ENCODE measurements at places on chromosomes 11 and 22.

GRCh38 chr11:21278840-21279239, 609.5 kb downstream of the NELL1 start:
- DNase-seq = no peak

GRCh38 chr11:77783025-77783424, 37.5 kb downstream of the RSF1 start:
- DNase-seq = no peak

DNA sequence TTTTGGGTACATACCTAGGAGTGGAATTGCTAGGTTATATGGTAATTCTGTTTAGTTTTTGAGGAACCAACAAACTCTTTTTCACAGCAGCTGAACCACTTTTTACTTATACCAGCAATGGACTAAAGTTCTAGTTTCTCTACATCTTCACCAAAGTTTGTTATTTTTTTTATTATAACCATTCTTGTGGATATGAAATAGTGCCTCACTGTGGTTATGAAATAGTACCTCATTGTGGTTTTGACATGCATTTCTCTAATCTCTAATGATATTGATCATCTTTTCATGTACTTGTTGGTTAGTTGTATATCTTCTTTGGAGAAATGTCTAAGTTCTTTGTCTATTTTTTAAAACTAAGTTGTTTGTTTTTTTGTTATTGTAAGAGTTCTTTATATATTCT, 27.2 kb downstream of the STIM1 start:
- DNase-seq = no peak

GRCh38 chr22:19569976-19570375, 45.8 kb upstream of the CLDN5 start:
- DNase-seq = no peak

DNA sequence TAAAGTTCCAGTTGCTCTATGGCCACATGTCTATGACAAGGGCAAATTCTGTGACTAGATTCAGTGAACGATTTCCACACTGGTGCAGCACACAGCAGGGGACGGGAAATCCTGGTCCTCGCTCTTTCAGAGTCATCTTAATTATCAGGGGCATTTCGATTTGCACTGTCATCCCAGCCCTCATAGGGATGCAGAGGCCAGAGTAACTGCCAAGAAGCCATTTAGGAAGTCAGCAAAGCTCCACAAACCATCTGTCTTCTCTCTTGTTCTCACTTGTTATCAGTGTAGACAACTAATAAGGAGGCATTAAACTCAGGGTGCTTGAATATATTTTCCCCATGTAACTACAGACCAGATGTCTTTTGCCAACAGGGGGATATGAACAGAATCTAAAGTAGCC, 151.7 kb downstream of the STK33 start:
- no peak for DNase-seq

DNA sequence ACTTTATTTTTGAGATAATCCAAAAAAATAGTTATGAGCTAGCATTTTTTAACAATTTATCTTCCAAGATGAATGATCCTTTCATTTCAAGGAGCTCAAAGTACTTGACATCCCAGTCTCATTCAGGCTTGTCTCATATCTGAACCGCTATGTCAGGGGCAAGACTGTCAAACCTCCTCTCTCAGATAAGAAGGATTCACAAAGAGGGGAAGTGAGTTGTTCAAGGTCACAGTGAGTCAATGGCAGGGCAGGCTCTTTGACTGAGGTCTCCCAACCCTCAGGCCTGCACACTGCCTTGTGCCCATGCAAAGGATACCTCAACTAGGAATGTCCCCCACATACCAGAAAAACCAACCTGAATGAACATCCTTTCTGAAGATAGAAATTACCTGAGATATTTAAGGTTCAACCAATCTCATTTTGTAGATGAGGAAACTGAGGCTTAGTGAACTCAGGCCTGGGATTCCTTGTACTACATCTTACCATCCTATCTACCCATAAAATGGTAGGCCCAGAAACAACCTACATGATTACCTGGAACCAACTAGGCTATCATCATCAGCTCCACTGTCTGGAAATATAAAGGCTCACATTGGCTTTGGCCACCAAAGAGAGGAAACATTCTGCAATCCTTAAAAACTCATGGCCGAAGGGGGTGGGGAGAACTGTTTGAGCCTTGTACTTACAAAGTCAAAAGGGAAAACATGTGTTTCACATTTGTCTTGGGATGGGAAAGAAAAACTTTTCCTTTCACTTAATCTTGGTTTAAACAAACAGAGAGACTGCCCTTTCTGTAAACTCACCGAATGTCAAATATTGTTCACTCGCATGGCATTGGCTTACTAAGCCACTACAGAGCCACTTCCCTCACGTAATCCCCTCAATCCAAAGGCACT, 51.1 kb downstream of the LIF start:
- DNase-seq = no peak

GRCh38 chr11:102240502-102240901, 76.8 kb upstream of the BIRC3 start:
- no peak for DNase-seq

- no peak for DNase-seq
Observed at GRCh38 chr22:43539572-43540528, 128.0 kb downstream of the MPPED1 start.

DNA sequence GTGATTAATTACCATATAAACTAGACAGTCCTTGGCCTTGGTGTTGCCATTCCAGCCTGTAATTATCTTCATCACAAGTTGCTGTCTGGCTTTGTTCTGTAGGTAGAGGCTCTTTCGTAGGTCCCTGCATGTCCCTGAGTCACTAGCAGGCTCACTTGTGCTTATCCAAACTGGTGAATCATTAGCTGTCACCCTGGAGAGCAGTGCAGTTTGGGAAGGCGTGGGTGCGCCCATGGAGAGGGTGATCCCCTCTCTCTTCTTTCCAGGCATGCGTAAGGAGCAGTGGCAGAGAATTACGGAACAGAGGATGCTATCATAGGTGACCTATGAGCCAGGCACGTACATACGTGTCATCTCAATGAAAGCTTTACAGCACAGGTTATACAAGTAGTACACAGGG, 11.0 kb upstream of the EHF start:
- DNase-seq = no peak

- DNase-seq = no peak
Observed at GRCh38 chr11:58061813-58062212, 31.1 kb downstream of the OR6Q1 start.

GRCh38 chr11:133619973-133620372, 87.7 kb upstream of the OPCML start:
- no peak for DNase-seq

DNA sequence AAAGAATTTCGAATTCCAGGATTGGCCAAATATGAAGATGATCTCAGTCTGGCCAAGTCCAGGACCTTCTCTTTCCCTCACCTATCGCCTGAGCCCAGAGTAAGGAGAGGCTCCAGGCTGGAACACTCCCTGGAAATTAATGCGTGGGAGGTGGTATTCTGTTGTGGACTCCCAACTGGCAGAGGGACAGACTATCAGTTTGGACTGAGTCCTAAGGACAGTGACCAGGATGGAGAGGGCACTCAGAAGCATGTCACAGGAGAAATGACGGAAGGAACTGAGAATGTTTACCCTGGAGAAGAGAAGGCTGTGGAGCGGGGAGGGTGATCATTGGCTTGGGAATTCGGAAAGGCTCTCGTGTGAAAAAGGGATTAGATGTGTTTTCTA, 84.4 kb downstream of the RPL27A start:
- DNase-seq = no peak

DNA sequence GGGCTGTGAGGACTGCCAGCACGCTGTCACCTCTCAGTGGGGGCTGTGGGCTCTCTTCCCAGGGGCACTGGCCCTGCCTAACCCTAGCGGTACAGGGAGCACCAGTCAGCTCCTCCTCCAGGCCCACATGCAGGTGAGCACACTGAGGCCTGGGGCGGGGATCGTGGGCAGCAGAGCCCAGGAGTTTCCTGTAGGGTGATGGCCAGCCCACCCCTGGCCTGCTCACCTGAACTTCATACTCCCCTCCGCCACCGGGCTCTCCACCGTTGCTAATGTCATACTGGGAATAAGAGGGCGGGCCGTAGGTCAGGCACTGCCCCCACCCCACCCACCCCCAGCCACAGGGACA, 10.0 kb upstream of the TREH start:
- no peak for DNase-seq
